BE2C (cell line): ENCODE measurements at places on chromosomes 3 and 15.
A peak's percentile ranks its signal among the peaks of the same experiment; 100 is the strongest.

- DNase-seq = no peak
Observed at GRCh38 chr3:99895703-99896441, 78.2 kb downstream of the CMSS1 start.

GRCh38 chr15:101112336-101113113, 139.3 kb downstream of the CHSY1 start:
- no peak for DNase-seq

DNA sequence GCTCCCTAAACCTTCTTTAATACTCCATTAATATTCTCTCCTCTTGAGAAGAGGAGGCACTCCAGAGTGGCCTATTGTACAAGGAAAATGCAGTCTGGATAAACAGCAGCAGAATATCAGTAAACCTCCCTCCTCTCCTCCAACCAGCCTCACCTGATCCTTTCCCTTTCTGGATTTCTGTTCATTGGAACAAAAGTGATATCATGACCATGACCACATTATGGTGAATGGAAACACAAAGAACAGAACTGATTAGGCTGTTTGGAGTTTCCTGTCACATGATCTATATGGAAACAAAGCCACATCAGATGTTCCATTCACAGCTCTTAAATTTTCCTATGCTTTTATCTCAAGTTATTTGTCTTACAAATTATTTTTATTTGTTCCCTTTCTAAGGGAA, 14.6 kb downstream of the C2CD4B start:
- DNase-seq = no peak

GRCh38 chr15:66850996-66851310, 148.9 kb downstream of the SMAD6 start:
- no peak for DNase-seq

DNA sequence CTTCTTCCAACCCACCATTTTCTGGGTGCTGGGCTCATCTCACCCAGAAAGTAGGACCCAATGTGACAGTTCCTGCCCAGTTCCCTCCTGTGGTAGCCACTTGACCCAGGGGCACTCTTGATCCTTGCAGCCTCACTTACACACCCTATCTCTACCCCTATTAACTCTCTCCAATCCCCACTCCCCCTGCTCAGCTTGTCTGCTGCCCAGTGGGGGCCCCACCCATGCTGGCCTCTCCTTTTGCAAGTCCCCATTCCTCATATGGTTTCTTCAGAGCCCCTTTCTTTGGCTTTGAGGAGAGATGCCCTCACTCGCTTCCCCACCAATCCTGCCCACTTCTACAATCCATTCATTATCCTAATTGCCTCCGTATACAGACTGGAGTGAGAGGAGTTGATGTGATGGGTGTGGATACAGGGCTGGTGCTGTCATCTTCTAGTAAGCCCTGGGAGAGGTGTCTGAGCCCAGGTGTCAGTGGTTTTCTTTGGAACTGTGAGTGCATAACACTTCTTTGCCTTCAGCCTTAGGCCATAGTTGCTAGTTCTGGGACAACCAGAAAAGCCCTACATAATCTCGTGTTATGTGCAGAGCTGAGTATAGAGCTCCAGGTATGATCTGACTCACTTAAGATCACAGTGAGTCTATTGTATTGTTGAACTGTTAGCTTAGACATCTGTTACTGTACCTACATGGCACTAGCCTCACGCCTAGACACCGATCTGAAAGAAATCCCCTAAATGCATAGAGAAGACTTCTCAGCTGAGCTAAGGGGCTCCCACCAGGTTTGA, 4.8 kb upstream of the CCR5 start:
- no peak for DNase-seq

GRCh38 chr3:137347132-137347531, 389.3 kb downstream of the IL20RB start:
- DNase-seq = no peak

DNA sequence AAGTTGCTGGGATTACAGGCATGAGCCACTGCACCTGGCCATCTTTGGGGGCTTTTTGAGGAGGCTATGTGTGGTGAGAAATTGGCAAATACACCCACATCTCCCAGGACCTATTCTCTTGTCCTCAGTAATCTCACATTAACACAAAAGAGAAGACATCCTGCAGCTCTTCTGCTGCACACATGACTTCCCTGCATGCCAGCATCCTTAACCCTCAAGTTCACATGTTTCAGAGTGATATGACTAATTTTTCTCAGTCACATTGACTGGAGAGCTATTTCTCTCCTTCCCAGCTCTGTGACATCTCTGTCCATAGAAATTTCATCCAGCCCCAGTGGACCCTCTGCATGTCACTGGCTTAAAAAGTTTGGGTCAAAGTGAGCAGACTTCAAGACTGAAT, 1.9 kb upstream of the SKIC8 start:
- no peak for DNase-seq

- DNase-seq = peak; percentile 43
Observed at GRCh38 chr15:94844538-94845389, 613.4 kb downstream of the MCTP2 start.

GRCh38 chr3:89525609-89526008, 418.2 kb downstream of the EPHA3 start:
- no peak for DNase-seq

DNA sequence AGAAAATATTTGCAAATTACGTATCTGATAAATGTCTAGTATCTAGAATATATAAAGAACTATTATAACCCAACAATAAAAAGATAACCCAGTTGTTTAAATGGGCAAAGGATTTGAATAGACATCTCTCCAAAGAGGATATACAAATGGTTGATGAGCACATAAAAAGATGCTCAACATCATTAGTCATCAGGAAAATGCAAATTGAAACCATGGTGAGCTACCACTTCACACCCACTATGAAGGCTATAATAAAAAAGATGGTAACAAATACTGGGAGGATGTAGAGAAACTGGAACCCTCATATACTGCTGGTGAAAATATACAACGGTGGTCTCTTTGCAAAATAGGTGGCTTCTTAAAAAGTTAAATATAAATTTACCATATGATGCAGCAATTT, 28.0 kb downstream of the RAD51 start:
- no peak for DNase-seq

GRCh38 chr15:79700951-79701480, 195.8 kb downstream of the MTHFS start:
- no peak for DNase-seq

DNA sequence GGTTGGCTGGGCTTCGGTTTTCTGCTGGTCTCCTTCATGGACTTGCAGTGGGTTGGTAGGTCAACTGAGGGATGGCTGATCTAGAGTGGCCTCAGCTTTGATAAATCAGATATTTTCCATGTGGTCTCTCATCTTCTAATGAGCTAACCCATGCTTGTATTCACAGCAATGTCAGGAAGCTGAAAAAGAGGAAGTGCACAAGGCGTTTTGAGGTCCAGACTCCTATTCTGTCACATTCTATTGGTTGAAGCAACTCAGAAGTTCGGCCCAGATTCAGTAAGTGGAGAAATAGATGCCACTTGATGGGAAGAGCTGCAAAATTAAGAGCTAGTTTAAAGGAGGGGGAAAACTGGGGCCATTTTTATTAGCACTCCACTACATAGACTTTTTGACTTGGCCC, 361.2 kb downstream of the DIPK2A start:
- DNase-seq = no peak

GRCh38 chr3:10722911-10723310, 93.1 kb upstream of the SLC6A11 start:
- DNase-seq = no peak

GRCh38 chr15:28106294-28107110, 7.4 kb upstream of the OCA2 start:
- no peak for DNase-seq

- DNase-seq = no peak
Observed at GRCh38 chr15:56537881-56538280, 72.9 kb upstream of the MNS1 start.

GRCh38 chr3:32315441-32315840, 76.2 kb upstream of the CMTM7 start:
- no peak for DNase-seq

DNA sequence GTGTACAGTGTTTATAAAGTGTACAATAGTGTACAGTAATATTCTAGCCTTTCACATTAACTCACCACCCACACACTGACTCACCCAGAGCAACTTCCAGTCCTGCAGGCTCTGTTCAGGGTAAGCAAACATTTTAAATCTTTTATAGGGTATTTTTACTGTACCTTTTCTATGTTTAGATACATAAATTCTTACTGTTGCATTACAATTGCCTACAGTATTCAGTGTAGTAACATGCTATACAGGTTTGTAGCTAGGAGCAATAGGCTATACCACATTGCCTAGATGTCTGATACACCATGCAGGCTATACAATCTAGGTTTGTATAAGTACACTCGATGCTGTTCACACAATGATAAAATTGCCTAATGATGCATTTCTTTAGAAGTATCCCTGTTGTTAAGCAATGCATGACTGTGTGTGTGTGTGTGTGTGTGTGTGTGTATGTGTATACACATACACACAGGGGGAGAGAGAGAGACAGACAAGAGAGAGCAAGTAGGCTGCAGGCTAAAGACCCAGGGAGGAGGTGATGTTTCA, 72.5 kb upstream of the PRR23C start:
- DNase-seq = no peak

DNA sequence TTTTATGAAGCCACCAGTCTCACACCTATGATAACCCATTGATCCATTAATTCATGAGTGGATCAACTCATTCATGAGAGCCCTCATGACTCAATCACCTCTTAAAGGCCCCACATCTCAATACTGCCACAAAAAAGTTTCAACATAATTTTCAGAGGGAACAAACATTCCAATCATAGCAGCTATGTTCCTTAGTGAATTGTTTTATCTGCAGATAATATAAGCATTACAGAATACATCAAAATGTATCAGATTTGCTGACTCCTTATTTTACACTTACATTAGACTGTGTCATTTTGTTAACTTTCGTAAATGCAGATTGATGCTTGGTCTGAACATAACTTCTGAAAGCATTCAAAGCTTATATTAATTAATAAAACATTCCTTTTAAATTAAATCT, 155.3 kb upstream of the MBNL1 start:
- no peak for DNase-seq

GRCh38 chr3:151196434-151196833, 6.6 kb downstream of the GPR171 start:
- DNase-seq = no peak

DNA sequence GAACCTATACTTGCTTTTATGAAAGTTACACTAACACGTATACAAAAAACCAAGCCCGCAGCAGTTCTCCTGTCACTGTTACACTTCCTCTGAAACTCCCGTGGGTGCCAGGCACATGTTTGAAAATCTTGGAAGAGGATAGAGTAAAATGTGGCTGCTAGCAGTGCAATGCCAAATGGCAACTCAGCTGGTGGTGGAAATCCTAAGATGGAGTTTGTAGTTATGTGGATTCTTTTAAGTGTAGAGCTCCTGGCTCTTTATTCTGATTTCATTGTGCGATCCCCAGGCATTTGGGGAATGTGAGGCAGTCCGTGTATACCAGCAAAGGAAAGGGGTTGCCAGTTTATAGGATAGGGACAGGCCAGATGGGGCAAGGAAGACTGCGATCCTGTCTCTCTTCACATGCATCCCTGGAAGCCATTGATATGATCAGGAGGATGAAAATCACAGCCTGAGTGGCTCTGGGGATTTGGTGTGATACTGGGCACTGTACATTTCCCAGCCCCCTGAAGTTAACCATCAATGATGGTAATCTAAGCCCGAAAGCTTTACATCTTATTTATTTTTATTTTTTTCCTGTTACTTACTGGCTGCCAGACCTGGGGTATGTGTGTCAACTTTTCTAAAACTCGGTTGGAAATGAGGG, 1.1 kb downstream of the STAC start:
- no peak for DNase-seq

- no peak for DNase-seq
Observed at GRCh38 chr3:7934362-7934761, 567.3 kb upstream of the LMCD1 start.

DNA sequence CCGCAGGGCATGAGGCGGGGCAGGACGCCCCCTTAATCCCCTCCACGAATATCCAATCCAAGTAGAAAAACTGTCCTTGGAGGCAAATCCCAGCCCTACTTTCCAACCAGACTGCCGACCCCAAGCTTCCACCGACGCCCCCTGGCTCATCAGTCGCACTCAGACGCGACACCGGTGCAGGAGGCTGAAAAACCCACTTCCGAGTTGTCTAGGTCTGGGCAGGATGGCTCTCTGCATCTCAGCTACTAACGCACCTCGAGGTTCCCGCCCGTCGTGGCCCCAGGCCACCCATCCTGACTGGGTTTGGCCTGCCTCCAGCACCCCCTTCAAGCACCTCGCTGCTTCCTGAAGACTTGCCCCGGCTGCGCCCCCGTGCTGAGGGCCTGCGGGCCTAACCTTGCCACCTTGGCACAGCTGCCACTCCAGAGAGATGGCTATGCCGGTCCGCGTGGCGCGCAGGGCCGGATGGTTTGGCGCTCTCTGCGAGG, 15.5 kb downstream of the RGMA start:
- DNase-seq = no peak

DNA sequence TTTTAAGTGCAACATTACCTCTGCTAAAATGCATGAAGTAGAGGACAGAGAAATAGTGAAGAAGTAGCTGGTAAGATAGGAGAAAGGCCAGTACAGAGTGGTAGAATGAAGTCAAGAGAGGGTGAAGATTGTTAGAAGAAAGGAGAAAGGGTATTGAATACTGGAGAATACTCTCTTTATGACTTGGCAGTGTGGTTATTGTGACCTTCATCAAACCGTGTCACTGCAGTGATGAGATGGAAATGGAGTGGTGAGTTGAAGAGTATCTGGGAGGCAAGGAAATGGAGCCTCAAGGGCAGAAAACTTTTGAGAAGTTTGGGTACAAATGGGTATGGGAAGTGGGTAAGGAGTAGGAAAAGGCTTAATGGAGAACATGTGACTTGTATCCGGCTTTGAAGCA, 24.7 kb downstream of the MINDY2 start:
- DNase-seq = no peak

DNA sequence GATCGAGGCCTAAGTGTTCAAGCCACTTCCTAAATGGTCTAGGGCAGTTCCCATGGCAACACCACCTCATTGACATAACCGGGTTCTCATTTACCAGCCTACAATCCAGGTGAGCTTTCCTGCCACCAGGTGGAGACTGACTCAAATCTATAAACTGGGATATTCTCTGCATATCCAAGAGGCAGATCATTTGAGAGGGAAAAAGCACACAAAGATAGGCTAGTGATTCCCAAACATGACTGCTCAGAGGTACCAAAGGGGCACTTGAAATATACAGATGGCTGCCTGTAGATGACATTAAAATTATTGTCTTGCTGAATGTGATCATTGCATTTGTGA, 141.3 kb upstream of the PROK2 start:
- DNase-seq = no peak

- no peak for DNase-seq
Observed at GRCh38 chr3:42758126-42758525, 14.9 kb downstream of the CCDC13 start.
